Retinal pigment epithelial cell (primary cell): ENCODE measurements at places on chromosomes 1 and 21.

DNA sequence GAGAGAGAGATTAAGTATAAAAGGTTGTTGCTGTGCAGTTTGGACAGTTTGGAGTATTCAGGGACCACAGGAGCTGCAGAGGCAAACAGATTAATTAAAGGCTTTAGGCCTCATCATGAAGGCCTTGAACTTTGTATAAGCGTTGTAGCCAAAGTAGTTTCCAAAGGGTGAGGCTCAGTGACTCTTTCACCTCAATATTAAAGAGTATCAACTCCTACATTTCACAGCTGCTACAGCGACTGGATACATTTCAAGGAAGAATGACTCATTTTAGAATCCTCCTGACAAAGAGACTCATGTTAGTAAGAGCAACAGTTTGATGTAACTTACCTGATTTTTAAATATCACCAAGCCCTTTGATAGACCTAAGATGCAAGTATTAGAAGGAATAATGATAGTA lies 355.5 kb downstream of the HLX start:
- no peak for DNase-seq

- no peak for DNase-seq
These were observed 21.5 kb downstream of the ABCB10 start for GRCh38 chr1:229536982-229537381.

- peak; percentile 19 for DNase-seq
These were observed 774.1 kb upstream of the B3GALT2 start for GRCh38 chr1:193960499-193960898.

GRCh38 chr21:39048064-39048463 lies 135.2 kb downstream of the PSMG1 start:
- peak; percentile 65 for DNase-seq
